ENCODE measurements at places on chromosomes 7 and 10. TPM values are rescaled to one million over a fixed set of nuclear protein-coding genes. Genes with fewer than 3 reads are reported as not detected.

DNA sequence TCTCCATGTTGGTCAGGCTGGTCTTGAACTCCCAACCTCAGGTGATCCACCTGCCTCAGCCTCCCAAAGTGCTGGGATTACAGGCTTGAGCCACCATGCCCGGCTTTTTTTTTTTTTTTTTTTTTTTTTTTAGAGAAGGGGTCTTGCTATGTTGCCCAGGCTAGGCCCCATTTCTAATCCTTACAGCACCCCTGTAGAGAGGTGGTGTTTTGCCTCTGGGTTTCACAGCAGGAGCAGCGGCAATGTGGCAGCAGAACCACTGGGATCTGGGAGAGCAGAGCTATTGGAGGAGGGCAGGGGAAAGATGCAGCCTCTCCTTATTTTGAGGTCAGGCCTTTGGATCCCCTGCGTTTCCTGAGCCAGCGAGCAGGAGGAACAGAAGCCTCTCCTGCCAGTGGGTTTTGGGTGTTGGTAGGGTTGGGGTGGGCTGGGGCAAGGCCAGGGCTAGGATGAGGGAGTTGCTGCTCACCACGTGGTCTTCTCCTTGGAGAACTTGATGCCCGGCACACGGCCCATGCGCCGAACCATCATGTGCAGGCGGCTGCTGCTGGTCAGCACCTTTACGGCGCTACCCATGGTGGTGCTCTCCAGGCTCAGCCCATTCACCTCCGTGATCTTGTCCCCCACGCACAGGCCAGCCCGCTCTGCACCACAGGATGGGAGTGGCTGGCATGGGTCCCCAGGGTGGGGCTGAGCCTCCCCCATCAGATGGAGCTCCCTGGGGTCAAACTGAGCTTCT lies 7.8 kb downstream of the PDZD7 start:
- DNase-seq, result no peak
- peaks cover 30% of the 10 kb centered on the region for H3K27me3 ChIP-seq
- H3K27ac ChIP-seq, result no peak overlapping the region
- no peak overlapping the region for H3K4me3 ChIP-seq

GRCh38 chr10:73581918-73582317 lies 9.2 kb downstream of the USP54 start:
- no peaks in the 10 kb centered on the region for H3K36me3 ChIP-seq
- H3K4me1 ChIP-seq, result peaks cover 4% of the 10 kb centered on the region
- H3K27ac ChIP-seq, result no peak overlapping the region
- H3K27me3 ChIP-seq, result no peaks in the 10 kb centered on the region
- DNase-seq, result no peak

The FLNC gene
- 0.05 TPM for total RNA-seq

GRCh38 chr7:8205031-8205387 lies 57.0 kb downstream of the ICA1 start:
- H3K27ac ChIP-seq, result no peak overlapping the region
- no peak overlapping the region for H3K4me3 ChIP-seq
- no peaks in the 10 kb centered on the region for H3K36me3 ChIP-seq
- H3K27me3 ChIP-seq, result peaks cover 16% of the 10 kb centered on the region

- peaks cover 2% of the 10 kb centered on the region for H3K4me1 ChIP-seq
- no peaks in the 10 kb centered on the region for H3K36me3 ChIP-seq
Observed at GRCh38 chr7:20317413-20317812, 13.3 kb upstream of the ITGB8 start.

GRCh38 chr7:83976302-83976701 lies 218.3 kb downstream of the SEMA3A start:
- H3K27ac ChIP-seq, result no peak overlapping the region
- no peaks in the 10 kb centered on the region for H3K36me3 ChIP-seq
- H3K27me3 ChIP-seq, result no peaks in the 10 kb centered on the region
- H3K4me3 ChIP-seq, result no peak overlapping the region
- H3K4me1 ChIP-seq, result no peaks in the 10 kb centered on the region
- no peak for DNase-seq

DNA sequence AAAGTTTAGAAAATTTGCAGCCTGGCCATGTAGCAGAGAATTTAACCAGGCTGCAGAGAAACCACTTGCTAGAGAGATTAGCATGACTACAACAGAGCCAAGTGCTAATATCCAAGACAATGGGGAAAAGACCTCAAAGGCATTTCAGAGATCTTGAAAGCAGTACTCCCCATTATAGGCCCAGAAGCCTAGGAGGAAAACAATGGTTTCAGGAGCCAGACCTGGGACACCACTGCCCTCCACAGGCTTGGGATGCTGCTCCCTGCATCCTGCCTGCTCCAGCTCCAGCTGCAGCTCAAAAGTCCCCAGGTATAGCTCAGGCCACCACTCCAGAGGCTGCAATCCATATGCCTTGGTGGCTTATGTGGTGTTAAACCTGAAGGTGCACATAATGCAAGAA lies 101.5 kb upstream of the TMEM72 start:
- no peak for DNase-seq
- no peaks in the 10 kb centered on the region for H3K36me3 ChIP-seq
- H3K4me1 ChIP-seq, result no peaks in the 10 kb centered on the region
- peaks cover 11% of the 10 kb centered on the region for H3K27me3 ChIP-seq
- no peak overlapping the region for H3K4me3 ChIP-seq

DNA sequence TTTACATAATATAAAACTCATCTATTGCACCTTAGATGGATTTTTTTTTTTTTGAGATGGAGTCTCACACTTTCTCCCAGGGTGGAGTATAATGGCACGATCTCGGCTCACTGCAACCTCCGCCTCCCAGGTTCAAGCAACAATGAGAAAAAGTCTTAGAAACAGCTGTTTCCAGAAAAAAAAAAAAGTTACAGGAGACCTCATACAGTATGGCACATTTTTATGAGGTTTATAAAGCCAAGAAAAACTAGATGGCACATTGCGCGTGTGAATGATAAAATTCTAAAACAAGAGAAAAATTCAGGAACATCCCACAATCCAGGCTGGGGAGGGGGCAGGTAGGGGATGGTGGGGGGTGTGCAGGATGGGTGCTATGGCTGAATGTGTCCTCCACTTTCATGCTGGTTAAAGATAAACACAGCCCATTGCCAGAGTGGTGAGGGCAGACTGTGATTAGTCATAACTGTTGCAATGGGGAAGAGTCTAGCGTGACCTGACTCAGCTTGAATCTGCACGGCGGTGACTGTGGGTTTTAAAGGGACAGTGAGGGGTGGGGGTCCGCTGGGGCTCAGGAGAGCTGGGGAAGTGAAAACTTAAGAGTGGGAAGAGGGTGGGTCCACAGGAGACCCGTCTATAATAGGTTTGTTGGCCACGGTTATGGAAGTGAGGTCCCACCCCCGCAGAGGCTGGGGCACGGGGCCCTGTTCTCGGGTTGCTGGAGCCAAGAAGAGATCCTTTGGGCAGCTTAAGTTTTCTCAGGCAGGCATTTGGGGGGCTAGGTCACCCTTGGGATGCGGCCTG lies 11.9 kb upstream of the LRRC27 start:
- H3K27me3 ChIP-seq, result no peaks in the 10 kb centered on the region
- H3K27ac ChIP-seq, result no peak overlapping the region
- no peak for DNase-seq

- H3K27ac ChIP-seq, result no peak overlapping the region
- DNase-seq, result no peak
- no peak overlapping the region for H3K4me3 ChIP-seq
- peaks cover 37% of the 10 kb centered on the region for H3K27me3 ChIP-seq
- no peaks in the 10 kb centered on the region for H3K4me1 ChIP-seq
Observed at GRCh38 chr7:4006687-4007086, 675.4 kb upstream of the FOXK1 start.

GRCh38 chr7:77727936-77728701 lies 31.9 kb downstream of the RSBN1L start:
- no peaks in the 10 kb centered on the region for H3K27me3 ChIP-seq
- peaks cover 35% of the 10 kb centered on the region for H3K4me1 ChIP-seq
- H3K36me3 ChIP-seq, result no peaks in the 10 kb centered on the region

DNA sequence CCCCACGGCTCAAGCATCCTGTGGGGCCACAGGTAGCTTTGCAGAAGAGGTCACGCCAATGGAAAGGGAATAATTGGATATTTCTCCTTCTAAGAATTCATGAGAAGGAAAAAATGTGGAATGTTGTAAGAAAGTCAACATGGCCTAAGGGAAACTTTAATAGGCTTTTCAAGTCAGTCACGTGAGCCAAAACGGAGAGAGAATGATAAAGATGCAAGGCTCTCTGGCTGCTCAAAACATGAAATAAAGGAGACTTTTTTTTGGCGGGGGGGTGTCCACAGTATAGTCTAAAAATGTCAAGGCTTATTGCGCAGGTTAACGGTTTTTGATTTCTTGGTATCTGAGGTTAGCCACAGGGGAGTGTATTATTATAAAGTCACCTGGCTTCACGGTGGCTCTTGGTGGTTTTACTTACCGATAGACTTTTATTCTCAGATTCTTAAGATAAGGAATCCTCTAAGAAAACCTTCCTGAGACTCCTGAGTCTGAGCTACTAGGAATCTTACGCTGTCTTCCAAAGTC lies 148.1 kb downstream of the ARHGAP21 start:
- peaks cover 49% of the 10 kb centered on the region for H3K27me3 ChIP-seq
- no peak overlapping the region for H3K4me3 ChIP-seq
- DNase-seq, result no peak
- no peak overlapping the region for H3K27ac ChIP-seq

GRCh38 chr10:7611909-7612308 lies 54.9 kb downstream of the ITIH5 start:
- H3K27ac ChIP-seq, result no peak overlapping the region
- no peaks in the 10 kb centered on the region for H3K4me1 ChIP-seq
- DNase-seq, result no peak
- H3K4me3 ChIP-seq, result no peak overlapping the region

DNA sequence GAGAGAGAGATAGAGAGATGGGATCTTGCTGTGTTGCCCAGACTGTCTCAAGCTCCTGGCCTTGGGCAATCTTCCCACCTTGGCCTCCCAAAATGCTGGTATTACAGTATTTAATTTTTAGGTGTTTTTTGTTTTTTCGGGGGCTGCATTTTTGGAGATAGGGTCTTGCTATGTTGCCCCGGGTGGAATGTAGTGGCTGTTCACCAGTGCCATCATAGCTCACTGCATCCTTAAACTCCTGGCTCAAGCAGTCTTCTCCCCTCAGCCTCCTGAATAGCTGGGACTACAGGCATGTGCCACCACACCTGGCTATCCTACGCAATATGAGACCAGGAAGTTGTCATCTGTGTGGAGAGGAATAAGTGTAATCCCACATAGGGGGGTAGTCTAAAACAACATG lies 42.4 kb downstream of the KCTD7 start:
- H3K4me3 ChIP-seq, result no peak overlapping the region
- H3K27me3 ChIP-seq, result no peaks in the 10 kb centered on the region
- peaks cover 10% of the 10 kb centered on the region for H3K4me1 ChIP-seq
- no peaks in the 10 kb centered on the region for H3K36me3 ChIP-seq
- peak overlapping the region; percentile 27 for H3K27ac ChIP-seq
- no peak for DNase-seq

The LRRC18 gene
- not detected for total RNA-seq

DNA sequence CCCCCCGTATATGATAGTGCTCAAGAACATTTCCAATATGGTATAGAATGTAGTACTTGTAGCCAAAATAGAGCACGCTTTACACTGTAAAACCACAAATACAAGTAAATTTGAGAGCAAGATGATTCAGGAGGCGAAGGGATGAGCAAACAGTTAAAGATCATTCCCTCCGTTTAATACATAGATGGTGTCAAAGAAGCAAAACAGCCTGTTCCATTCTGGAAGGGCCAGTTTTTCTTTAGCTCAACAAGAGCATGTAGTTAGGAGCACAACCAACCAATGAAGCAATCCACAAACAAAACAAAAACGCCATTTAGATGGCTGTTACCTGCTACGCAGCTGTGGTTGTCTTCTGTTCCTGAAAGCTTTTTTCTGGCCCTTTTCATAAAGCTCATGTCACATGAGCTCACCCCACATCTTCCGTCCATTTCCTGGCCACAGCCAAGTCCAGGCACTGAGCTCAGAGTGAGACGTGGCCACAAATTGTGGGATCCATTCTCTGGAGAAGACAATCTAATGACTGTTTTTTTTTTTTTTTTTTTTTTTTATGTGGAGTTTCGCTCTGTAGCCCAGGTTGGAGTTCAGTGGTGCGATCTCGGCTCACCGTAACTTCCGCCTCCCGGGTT lies 185.6 kb downstream of the FANK1 start:
- no peak overlapping the region for H3K4me3 ChIP-seq
- no peaks in the 10 kb centered on the region for H3K27me3 ChIP-seq

DNA sequence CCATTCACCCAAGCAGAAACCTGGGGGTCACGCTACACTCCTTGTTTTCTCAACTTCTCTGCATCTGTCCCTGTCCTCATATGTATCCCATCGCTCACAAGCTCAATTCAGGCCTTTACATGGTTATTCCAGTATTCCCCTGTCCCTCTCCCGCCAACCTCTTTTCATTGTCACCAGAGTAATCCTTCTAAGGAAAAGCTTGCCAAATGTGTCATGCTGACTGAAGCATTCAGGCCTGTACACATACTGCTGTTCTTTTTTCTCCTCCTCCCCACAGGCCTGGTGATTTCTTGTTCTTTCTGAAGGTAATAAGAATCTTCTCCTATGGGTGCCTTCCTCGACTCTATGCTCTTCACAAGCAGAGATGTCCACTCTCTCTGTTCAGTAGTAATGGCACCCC lies 282.2 kb downstream of the PHTF2 start:
- no peaks in the 10 kb centered on the region for H3K4me1 ChIP-seq
- H3K4me3 ChIP-seq, result no peak overlapping the region
- no peak overlapping the region for H3K27ac ChIP-seq
- no peak for DNase-seq

DNA sequence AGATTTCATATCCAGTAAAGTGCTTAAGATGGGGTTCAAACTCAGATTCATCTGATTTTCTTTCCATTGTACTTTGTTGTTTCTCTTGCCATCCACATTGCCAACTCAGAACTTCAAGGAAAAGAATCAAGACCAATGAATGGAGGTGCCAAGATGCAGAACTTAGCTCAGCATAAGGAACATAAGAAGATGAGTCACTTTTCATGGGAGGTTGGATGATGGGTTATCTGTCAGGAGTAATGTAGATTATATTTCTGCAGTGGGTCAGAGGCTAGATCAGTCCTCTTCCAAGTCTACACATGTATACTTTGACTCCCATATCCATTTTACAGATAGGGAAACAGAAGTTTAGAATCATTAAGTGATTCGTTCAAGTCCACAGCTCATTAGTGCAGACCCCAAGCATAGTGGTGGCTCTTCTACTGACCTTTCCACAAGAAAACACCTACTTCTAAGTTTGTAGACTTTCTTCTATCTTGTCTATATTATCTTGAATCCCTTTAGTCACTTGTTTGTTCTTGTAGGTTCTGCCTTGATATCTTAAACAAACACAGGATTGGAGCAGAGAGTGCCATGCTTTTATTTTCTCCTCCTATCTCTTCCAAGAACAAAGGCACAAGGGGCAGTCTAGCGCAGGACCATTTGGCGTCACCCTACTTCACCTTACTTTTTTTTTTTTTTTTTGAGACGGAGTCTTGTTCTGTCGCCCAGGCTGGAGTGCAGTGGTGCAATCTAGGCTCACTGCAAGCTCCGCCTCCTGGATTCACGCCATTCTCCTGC lies 14.0 kb upstream of the ADD3 start:
- no peak for DNase-seq
- no peak overlapping the region for H3K27ac ChIP-seq
- H3K36me3 ChIP-seq, result no peaks in the 10 kb centered on the region
- H3K4me3 ChIP-seq, result no peak overlapping the region
- peaks cover 4% of the 10 kb centered on the region for H3K27me3 ChIP-seq

Data from T-helper 17 cell (primary cell).